ENCODE measurements at places on chromosomes 4 and X.

DNA sequence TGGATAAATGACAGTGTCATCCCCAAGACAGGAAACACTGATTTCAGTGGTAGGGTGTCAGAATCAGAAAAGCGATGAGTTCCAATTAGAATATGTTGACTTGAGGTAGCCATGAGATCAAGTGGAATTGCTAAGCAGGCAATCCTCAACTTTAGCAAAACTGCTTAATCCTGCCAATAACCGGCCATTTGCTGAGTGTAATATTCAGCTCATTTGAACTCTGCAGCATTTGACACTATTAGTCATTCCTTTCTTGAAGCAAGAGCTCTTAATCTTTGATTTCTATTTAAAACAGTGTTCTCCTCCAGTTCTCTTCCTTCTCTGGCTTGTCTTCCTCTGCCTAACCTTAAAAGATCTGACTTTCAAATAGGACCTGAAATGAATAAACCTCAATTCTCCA is 68.7 kb upstream of the DCLK2 start:
- no peak for DNase-seq

DNA sequence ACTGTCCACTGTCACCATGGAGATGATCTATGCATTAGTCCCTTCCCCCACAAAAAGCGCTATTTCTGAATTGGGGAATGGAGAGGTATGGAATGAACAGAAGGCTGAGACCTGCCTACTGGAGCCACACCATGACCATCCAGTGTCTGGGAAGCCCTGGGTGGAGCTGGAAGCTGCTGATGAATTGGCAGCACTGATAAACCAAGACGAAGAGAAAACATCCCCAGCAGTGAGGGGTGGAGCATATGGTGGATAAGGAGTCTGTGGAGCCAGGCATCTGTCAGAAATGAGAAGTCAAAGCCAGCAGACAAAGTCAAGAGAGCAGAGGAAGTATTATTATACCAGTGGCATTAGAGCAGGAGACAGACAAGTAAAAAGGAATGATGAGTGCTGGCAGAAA is 13.2 kb downstream of the CC2D2A start:
- no peak for DNase-seq

GRCh38 chr4:133808151-133808550 is 393.4 kb downstream of the PABPC4L start:
- DNase-seq = no peak

- no peak for DNase-seq
These were observed 10.3 kb upstream of the SMIM14 start for GRCh38 chr4:39648827-39649558.

DNA sequence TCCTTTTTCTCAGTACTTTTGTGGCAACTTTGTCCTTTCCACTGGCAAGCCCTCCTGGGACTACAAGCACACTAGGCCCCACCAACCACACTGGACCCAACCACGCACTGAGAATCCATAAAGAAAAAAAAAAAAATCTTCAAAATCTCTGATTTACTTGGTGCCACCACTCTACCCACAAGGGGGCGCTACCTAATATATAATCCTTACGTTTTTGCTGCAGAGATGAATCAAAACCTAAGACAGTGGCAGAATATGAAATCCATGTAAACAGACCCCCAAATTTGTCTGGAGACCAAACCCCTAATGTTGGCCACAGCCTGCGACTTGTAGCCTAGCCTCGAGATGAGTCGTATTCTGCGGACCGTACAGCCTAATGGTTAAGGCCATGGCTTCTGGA is 63.5 kb upstream of the ARHGAP36 start:
- no peak for DNase-seq

DNA sequence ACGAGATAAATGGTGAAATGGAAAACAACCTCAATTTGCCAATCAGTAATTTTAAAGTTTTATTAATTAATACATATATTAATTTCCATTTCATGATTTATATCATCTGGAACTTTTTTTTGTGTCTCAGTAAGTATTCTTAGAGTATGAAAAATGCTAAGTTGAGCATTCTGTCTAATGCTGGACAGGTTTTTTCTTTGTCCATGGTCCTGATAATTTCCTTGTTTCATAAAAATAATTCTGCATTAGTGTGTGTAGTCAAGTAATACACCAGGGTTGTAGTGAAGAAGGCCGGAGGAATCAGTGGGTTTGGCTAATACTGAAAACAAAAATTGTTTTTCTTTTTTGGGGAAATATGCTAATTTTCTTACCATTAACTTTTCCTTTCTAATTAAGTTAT is 9.9 kb downstream of the ANAPC4 start:
- no peak for DNase-seq

DNA sequence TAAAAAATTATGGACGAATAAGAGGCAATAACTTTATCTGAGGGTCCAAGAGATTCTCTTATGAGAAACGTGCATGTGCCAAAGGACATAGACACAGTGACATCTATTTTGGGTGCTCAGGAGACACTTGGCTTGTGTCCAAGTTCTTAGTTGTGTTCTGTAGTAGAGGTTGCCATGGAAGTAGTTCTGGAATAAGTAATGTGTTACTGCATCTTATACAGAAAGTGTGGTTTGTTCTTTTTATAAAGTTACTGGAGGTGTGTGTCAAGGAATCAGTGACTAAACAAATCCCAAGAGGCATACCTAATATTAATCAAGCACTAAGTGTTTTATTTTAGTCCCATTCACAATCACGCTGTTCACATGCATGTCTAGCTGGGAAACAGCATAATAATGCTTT is 305.7 kb downstream of the ARHGAP24 start:
- DNase-seq = no peak

DNA sequence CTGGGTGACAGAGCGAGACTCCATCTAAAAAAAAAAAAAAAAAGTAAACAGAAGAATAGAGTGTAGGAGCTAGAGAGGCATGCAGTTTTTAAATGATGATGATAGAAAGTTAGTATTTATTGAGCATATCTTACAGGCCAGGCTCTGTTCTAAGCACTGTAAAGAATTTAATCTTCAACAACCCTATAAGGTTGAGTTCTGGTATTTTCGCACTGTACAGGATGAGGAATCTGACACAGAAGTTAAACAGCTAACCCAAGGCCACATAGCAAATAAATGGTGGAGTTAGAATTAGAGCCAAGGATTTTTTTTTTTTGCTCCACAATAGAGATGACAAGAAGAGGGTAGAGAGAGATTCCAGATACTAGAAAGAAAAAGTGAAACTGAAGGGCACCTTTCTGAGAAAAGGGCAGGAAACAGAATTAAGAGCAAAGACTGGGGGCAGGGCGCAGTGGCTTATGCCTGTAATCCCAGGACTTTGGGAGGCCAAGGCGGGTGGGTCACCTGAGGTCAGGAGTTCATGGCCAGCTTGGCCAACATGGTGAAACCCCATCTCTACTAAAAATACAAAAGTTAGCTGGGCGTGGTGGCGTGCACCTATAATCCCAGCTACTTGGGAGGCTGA is 56.1 kb downstream of the KLHL5 start:
- no peak for DNase-seq

- DNase-seq = no peak
These were observed 62.4 kb downstream of the JADE1 start for GRCh38 chr4:128871948-128872347.

DNA sequence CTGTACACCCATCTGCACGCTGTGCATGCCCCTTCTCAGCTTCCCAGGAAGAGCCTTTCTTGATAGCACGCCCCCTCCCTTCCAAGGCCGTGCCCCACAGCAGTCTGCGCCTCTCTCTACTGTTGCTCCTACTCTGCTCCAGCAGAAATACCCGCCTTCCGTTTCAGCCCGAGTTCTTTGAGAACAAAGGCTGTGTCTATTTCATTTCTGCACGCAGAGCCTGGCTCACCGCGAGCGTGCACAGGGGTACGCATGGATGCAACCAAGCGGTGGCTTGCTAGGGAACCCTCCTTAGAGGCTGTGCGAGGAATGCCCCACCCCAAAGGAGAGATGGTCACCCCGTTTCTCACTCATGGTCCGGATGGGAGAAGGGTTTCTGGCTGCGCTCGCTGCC is 485 bp downstream of the AADAT start:
- DNase-seq = no peak

GRCh38 chr4:183408796-183409195 is 35.6 kb upstream of the CDKN2AIP start:
- no peak for DNase-seq

- DNase-seq = no peak
These were observed 589.5 kb downstream of the BCOR start for GRCh38 chrX:39508300-39508692.

DNA sequence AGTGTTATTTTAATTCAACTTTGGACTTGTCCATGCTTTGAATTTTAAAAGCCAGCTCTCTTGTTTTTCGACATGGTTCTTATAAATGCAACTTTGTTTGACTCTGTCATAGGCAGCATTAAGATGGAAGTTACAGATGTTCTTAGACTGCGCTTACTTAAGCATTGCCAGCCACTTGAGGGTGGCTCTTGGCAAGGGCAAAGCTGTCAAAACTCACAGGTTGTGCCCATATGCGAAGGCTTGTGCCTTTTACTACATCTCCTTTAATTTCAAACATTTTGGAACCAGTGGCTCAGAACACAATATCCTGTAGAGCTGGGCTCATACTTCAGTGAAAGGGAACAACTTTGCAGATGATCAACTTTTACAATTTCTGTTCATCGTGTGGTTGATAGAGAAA is 135.5 kb downstream of the TRAM1L1 start:
- DNase-seq = no peak

DNA sequence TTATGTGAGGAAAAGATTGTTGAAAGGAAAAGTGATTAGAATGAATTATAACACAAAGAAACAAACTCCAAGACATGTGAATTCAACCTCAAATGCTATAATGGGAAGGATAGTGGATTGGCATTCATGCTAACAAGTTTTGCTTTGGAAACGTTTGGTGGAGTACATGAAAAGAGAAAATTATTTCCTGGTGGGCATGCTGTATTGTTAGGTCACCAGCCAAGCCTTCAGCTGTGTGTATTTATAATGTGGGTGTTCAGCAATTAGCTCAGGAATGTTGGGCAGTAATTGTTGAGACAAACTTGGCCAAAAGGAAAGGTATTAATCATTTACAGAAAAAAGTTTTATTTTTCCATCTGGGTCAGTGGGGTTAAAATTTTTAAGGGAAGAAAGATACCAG is 198.9 kb upstream of the ARSJ start:
- DNase-seq = no peak

GRCh38 chr4:10072420-10073017 is 44.1 kb downstream of the WDR1 start:
- DNase-seq = no peak

DNA sequence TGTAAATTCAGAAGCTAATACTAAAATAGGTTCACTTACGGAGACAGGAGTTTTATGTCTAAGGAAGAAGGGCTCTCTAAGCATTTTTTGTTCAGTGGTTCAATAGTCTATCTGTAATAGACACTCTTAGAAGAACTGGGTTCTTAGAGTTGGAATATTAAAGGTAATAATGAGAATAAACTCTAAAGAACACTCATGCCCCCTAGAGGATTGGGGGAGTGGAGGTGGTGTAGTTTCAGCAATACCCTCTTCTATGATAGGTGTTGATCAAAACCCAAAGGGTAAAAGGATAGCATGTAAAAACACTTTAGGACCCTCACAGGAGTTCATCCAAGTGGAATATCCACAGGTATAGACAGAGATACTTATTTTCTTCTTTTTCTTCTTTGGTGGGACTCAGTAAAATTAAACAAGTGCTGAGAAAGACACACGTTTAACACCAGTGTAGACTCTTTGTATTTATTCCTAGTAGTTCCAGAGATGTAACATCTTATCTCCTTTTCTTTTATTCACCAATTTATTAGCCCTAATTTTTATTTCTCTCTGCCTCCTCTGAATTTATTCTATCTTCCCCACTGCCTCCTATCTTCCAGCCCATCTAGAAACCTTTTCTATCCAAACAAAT is 25.7 kb upstream of the MND1 start:
- DNase-seq = no peak
